ENCODE measurements at places on chromosomes 16 and 17.

- DNase-seq, result no peak
Measured at GRCh38 chr16:79864781-79865391, 264.3 kb upstream of the MAF start.

DNA sequence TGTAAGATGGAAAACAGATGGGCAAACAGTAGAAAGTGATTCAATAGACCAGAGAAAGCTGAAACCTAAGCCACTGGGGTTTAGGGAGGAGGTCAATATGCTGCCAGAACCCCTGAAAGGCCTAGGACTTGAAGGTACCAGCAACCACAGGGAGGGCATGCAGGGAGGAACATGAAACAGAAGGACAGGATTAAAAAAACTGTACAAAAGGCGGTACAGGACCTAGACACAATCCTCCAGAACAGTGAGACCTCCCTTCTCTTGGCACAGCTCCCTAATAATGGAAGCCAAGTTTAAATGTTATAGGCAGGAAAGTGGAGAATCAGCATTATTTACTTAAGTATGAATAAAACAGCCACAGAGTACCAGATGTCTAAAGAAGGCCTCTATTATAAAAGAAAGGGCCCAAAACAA lies 105.5 kb downstream of the SPAG9 start:
- no peak for DNase-seq

GRCh38 chr17:2058586-2059546 lies 4.0 kb downstream of the HIC1 start:
- peak; percentile 71 for DNase-seq

DNA sequence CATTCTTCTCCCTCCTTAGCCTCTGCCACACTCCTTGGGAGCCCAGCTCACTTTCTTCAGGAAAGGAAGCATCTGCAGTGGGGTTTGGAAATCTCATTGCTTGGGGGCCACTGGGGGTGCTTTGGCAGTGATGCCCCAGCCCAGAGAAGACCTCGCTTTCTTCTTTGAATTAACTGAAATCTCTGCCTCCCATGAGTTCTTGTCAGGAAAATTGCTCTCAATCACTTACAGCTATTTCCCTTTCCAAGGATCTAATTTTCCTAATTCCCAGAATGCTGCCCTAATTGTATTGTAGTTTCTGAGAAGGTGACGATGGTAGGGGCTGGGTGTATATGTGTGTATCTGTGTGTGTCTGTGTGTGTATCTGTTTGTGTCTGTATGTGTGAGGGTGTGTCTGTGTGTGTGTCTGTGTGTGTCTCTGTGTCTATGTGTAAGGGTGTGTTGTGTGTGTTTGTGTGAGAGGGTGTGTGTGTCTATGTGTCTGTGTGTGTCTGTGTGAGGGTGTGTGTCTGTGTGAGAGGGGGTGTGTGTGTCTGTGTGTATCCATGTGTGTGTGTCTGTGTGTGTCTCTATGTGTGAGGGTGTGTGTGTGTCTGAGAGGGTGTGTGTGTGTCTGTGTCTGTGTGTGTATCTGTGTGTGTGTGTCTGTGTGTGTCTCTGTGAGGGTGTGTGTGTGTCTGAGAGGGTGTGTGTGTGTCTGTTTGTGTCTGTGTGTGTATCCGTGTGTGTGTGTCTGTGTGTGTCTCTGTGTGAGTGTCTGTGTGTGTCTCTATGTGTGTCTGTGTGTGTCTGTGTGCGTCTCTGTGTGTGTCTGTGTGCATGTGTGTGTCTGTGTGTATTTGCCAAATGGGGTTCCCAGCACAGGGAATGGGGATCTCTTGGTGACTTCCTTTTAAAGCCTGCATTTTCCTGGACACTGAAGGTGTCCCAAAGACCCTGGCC lies 83.5 kb upstream of the DNAJA2 start:
- no peak for DNase-seq

GRCh38 chr16:79508294-79508693 lies 92.2 kb downstream of the MAF start:
- no peak for DNase-seq

DNA sequence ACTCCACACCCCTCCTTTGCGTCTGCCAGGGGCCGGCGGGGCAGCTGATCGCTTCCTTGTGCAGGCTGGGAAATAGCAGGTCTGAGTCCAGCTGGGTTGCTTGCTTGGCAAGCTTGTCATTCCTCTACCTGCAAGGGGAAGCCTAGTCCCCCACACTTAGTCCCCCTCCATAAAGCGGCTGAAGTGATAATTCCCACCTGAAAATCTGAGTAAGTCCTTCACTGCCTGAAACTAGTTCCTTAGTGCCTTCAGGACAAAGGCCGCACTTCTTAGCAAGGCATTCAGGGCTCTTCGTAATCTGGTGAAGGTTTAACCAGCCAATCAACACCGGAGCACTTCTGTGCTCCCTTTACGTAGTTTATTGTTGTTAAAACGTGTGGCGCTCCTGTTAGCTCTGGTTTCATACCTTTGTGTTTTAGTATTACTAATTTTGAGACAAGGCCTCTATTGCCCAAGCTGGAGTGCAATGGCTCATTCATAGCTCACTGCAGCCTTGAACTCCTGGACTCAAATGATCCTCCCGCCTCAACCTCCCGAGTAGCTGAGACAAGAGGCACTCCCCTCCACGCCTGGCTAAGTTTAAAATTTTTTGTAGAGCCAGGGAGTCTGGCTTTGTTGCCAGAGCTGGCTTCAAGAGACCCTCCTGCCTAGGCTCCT lies 817 bp downstream of the PSKH1 start:
- peak; percentile 11 for DNase-seq

GRCh38 chr17:75829747-75830146 lies 14.5 kb downstream of the UNC13D start:
- DNase-seq, result no peak

GRCh38 chr16:63365649-63366304 lies 1329.5 kb upstream of the CDH8 start:
- DNase-seq, result no peak

DNA sequence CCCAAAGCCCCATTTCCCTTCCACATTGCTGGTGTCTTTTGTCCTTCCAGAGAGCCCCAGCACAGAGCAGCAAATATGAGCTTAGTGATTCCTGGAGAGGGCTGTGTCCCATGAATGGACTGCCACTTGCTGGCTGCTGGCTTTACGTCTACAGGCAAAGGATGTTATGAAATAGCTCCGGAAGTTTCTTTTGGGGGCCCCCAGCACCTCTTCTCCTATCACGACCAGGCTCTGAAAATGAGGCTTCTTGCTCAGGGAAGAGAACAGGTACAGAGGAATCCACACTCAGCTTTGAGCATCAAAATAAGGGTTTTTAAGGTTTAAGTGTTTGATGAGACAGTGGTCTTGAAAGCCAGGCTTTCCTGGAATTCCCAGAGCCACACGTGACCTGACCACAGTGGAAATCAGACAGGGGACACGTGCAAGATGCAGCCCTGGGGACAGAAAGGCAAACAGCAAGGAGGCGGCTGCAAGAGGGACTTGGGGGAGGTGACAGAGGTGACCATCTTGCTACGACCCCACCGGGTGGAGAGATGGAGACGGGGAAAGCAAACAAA lies 58.1 kb downstream of the ZDHHC7 start:
- DNase-seq, result no peak

GRCh38 chr17:82112181-82112913 lies 14.3 kb upstream of the FASN start:
- DNase-seq, result no peak

DNA sequence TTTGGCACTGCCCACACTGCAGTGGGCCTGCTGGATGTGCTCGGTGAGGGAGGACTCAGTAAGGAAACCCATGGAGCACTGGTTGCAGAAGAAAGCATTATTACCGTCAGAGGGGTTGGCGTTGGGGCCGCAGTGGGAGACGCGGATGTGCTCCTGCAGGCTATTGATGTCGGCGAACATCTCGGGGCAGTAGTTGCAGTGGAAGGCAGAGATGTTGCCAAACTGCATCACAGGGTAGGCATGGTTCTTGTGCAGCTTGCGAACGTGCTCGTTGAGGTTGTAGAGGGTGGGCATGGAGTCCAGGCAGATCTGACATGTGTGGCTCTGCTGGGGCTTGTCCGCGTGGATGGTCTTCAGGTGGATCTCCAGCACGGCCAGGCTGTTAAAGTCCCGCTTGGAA lies 218.4 kb downstream of the ZNF423 start:
- no peak for DNase-seq

- DNase-seq, result peak; percentile 56
Measured at GRCh38 chr16:79598348-79599181, 2.0 kb downstream of the MAF start.

- no peak for DNase-seq
Measured at GRCh38 chr17:17795296-17795695, 41.5 kb downstream of the SREBF1 start.

- no peak for DNase-seq
Measured at GRCh38 chr17:74325376-74325742, 667 bp upstream of the KIF19 start.

DNA sequence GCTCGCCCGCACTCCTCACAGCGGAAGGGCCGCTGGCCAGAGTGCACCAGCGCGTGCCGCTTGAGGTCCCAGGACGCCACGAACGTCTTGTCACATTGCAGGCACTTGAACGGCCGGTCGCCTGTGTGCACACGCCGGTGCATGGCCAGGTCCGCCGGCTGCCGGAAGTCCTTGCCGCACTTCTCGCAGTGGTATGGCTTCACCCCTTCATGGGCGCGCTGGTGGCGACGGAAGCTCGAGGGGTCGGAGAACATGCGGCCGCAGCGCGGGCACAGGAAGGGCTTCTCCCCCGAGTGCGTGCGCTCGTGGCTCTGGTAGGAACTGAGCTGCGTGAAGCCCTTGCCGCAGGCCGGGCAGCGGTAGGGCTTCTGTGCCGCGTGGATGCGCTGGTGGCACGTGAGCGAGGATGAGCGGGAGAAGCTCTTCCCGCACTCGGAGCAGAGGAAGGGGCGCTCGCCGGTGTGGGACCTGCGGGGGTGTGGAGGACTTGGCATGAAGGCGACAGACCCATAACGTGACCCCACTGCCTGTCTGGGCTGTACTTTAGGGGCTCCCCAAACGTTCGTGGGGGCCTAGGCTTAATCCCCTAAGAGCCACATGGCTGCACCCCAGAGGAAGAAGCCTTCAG lies 12.1 kb downstream of the ZNF668 start:
- DNase-seq, result no peak

DNA sequence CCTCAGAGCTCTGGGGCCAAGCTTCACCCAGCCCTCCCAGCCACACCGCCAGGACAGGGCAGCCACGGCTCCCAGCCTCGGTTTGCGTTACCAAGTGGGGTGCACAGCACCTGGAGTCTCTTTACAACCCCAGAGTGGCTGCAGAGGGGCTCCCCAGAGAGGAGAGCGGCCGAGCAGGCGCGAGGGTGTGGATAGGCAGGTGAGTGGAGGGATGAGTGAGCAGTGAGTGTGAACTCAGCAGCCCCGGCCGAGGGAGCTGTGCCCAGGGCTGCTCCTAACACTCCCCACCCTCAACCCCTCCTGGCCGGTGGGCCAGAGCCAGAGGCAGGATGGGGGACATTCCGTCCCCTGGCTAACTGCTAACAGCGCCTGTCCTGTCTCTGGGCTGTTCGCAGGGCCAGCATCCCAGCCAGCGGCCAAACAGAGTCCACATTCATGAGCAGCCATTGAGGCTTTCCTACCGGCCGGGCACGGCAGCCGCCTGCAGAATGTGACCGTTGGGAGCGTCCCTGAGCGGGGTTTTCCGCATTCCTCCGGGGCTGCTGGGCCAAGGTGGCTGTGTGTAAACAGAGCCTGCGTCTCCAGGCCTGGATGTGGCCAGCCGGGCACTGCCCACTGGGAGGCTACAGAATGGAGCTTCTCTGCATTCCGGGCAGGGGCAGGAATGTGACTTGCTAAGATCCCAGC lies 5.3 kb downstream of the ZNF469 start:
- no peak for DNase-seq

GRCh38 chr16:10681310-10682308 lies 13.1 kb downstream of the TEKT5 start:
- no peak for DNase-seq

- DNase-seq, result no peak
Measured at GRCh38 chr17:73427198-73427597, 115.4 kb upstream of the CDC42EP4 start.

- DNase-seq, result no peak
Measured at GRCh38 chr17:13775450-13775849, 173.7 kb upstream of the HS3ST3A1 start.

DNA sequence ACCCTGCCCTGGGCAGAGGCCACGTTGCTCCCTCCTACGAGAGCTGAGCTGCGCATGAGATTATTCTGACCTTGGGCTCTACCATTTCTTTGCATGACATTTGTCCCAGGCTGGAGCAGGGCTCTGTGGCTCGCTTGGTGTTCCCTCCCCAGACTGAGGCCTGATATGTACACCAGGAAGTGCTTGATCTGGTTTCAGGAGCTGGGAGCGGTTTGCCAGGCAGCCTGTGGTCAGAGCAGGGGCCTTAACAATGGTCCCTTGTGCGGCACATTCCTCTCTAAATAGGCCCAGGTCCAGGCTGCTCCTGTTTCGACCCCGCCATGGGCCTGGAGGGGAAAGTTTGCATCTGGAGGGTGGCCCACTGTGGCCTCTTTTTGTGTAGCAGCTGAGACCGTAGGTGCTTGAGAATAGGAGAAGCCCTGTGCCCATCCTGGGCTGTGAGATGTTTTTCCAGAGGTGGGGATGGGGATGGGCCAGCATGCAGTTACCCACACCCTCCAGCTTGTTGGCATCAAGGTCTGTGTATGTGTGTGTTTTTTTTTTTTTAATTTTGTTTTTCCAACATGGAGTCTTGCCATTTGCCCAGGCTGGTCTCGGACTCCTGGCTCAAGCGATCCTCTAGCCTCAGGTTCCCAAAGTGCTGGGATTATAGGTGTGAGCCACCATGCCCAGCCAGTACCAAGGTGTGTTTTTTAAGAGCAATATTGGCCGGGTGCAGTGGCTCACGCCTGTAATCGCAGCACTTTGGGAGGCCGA lies 253.9 kb downstream of the SEC14L1 start:
- no peak for DNase-seq

DNA sequence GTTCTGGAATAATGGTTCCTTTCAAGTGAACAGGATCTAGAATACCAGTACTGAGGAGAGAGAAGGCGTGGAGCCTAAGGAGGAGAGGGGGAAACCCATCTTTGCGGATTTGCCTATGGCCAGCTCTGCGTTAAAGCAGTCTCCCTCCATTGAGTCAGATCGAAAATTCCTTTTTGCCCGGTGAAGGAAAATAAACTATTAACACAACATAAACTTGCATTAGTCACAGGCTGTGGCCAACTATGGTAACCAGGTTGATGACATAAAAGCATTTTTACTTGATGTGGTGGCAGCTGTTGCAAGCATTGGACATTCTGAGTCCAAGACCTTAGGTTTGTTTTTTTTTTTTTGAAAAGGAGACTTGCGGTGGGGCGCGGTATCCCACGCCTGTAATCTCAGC lies 8.9 kb downstream of the LDAF1 start:
- DNase-seq, result no peak

- no peak for DNase-seq
Measured at GRCh38 chr16:27508476-27508875, 41.2 kb downstream of the GTF3C1 start.
